Lung (tissue), 17 donors: ENCODE measurements at places on chromosomes 2 and 18.
A peak's percentile ranks its signal among the peaks of the same experiment; 100 is the strongest.

DNA sequence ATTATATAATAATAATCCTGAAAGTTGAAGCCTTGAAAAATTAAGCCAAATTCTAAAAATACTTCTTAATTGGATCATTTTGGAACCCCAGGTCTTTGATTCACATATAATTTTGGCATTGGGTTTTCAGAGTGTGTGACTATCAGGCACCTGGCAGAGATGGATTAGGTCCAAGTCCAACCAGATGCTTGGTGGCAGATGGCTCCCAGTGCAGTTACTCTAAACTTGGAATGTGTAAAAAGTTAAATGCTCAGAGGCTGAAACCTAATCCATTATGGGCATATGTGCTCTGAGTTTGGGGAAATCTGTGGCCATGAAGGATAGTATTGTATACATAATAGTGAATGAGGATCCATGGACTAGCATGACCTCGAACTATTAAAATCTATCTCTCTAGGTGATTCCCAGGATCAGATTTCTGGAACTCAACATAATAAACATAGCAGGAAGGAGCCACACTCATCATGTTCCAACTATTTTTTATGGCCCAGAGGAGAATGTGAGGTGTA is 333.0 kb downstream of the RPRM start:
- H3K36me3 ChIP-seq: no peaks in the 10 kb centered on the region
- DNase-seq: no peak
- no peaks in the 10 kb centered on the region for H3K4me1 ChIP-seq

GRCh38 chr2:133360190-133360589 is 208.1 kb downstream of the NCKAP5 start:
- peaks cover 7% of the 10 kb centered on the region for H3K4me1 ChIP-seq
- H3K27ac ChIP-seq: no peak overlapping the region
- no peak for DNase-seq

DNA sequence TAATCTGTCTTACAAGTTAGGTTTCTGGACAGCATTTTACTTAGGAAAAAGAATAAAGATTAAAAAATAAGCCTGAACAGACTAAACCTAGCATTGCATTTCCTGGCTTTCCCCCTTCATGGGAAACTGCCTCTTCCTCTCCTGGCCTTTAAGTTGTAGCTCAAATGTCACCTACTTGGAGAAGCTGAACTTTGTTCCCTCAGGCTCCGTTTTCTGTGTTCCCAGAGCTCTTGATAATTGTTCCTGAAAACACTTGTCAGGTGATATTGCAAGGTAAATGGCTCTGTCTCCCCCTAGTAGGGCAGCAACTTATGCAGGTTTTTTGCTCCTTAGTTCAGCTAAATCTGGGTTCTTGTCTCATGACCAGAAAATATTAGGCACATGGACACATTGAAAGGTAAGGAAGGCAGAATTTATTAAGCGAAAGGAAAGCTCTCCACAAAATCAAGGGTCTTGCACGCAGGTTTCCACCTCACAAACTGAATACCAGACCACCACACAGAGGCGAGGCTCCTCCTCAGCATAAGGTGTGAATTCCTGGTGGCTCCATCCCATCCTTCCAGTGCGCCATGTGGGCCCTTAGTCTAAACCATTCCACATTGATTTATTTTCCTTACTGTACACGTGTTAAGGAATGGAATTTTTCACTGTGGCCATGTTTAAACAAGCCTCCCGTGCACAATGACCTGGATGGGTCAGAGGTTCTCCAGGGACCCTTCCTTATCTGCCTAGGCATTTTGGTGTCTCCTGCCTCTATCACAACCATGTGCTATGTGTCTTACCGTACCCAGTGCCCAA is 229.3 kb downstream of the HNMT start:
- H3K27me3 ChIP-seq: no peaks in the 10 kb centered on the region
- no peak overlapping the region for H3K27ac ChIP-seq
- no peak overlapping the region for H3K4me3 ChIP-seq
- DNase-seq: no peak

GRCh38 chr2:154452906-154453493 is 245.5 kb upstream of the KCNJ3 start:
- H3K4me1 ChIP-seq: no peaks in the 10 kb centered on the region
- H3K4me3 ChIP-seq: no peak overlapping the region
- no peaks in the 10 kb centered on the region for H3K36me3 ChIP-seq
- DNase-seq: no peak

- peak; percentile 57 for DNase-seq
- no peaks in the 10 kb centered on the region for H3K4me1 ChIP-seq
- no peak overlapping the region for H3K27ac ChIP-seq
- no peak overlapping the region for H3K4me3 ChIP-seq
- no peaks in the 10 kb centered on the region for H3K27me3 ChIP-seq
These were observed 104.7 kb upstream of the MYO3B start for GRCh38 chr2:170073288-170073687.

- H3K4me1 ChIP-seq: peaks cover 4% of the 10 kb centered on the region
- no peak overlapping the region for H3K4me3 ChIP-seq
- DNase-seq: peak; percentile 47
These were observed 27.3 kb upstream of the NTSR2 start for GRCh38 chr2:11697103-11697871.

DNA sequence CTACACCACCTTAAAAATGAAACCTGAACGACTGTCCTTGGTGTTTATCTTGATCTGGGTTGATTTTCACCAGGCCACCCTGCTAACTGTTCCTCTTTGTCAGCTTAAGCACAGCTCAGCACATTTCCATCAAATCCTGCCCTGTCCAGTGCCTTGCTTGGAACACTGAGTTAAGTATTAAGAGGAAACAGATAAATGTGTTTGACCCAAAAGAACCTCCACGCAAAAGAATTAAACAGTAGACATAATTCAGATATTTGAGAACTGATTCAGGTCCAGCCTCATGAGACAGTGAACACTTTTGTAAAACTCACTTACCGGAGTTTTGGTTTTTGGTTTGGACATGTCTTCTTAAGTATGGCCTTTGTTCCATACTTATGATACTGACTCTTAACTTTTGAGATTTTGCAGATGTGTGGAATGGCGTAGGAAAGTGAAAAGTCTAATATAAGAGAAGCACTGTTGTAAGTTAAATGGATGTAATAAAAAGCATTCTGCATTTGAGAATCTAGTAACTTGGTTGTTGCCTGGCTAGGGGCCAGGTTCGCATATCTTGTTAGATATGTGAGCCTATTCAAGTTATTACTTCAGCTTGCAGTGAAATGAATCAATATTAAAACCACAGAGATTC is 88.9 kb upstream of the SERPINE2 start:
- no peaks in the 10 kb centered on the region for H3K36me3 ChIP-seq
- peak; percentile 66 for DNase-seq
- no peak overlapping the region for H3K27ac ChIP-seq
- no peak overlapping the region for H3K4me3 ChIP-seq
- H3K27me3 ChIP-seq: no peaks in the 10 kb centered on the region
